Thoracic aorta (tissue), 2 donors: ENCODE measurements at places on chromosomes 5 and 9.

- DNase-seq, result no peak
Observed at GRCh38 chr9:70466976-70467561, 52.6 kb upstream of the KLF9 start.

DNA sequence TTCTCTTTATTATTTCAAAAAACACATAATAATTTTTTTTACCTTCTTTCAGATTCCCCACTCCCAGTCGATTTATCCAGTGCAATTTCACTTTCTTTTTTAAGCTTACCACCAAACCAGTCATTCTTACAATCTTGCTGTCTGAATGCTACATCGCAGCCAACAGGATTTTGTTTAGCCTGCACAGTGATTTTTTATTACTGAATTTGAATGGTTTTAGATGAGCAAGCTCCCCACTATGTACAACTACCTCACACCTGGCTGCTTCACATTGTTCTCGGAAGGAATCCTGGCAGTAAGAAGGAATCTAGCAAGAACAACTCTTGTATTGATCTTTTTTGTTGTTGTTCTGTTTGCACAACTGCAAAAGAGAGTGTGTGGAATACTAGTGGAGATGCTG, 668.1 kb upstream of the WWC1 start:
- DNase-seq, result no peak

GRCh38 chr5:159241946-159242552, 21.0 kb upstream of the UBLCP1 start:
- DNase-seq, result no peak

- no peak for DNase-seq
Observed at GRCh38 chr5:173648308-173648866, 31.9 kb upstream of the BOD1 start.

GRCh38 chr9:69121155-69122081, 52.7 kb upstream of the TJP2 start:
- DNase-seq, result no peak

GRCh38 chr5:72012906-72013305, 94.4 kb upstream of the MAP1B start:
- no peak for DNase-seq

DNA sequence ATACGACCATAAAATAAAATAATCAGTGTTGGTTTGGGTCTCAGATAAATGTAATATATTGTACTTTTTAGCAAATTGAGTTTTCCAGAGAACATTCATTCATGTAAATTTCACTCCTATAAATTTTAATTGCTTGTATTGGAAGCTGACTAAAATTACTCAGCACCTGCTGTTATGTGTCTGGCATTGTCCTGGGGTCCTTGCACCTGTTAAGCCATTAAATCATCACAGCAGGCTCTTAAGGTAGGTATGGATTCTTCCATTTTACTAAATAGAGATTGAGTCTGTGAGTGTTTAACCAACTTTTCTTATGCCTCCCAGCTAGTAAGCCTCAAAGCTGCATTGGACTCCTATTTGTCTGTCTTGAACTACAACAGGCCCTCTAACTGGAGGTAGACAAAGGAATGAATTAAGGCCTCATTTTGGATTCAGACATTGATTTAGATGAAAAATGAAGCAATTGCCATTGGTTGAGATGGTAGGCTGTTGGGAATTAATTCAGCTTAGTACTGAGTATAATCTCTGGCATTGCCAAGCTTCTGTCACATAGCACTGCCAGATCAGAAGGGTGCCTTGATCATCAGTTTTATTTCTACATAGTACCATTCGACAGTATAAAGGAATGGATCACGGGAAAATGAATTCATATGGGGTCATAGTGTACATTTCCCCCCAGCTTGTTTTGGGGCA, 78.9 kb downstream of the PARP8 start:
- no peak for DNase-seq

DNA sequence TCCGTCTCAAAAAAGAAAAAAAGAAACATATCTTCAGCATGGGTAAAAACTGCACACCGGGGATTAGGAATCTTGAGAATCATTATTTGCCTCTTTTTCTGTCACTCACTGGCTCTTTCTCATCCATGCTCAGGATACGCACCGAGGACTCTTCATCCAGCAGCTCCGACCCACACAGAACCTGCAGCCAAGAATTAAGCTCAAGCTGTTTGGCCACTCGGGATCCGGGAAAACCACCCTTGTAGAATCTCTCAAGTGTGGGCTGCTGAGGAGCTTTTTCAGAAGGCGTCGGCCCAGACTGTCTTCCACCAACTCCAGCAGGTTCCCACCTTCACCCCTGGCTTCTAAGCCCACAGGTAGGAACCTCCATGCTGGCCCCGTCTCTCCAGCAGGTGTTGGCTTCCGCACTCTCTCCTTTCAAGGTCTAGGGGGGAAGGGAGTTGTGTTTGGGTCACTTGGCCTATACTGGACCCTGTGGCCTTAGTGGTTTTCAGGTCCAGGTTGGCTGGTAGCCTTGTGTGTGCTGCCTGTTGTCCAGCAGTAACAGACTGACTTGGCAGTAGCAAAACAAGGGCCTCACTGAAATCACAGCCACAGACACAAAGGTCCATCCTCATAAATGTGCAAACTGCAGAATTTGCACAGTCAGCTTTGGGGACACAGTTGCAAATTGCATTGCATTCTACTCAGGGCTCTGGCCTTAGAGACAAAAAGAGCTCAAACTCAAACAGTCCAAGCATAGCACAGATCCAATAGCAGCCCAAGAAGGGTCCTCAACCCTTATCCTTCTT, 44.5 kb upstream of the CTSL start:
- DNase-seq, result no peak

DNA sequence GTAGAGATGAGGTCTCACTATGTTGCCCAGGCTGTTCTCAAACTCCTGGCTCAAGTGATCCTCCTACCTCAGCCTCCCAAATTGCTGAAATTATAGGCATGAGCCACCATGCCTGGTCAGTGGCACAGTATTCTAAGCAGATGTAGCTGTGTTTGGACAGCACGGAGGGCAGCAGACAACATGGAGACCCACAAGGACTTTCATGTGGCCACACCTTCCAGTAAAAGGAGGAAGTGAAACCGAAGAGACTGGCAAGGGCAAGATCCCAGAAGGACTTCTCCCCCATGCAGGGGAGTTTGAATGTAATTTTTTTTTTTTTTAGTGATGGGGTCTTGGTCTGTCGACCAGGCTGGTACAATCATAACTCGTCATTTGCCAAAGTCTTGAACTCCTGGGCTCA, 172.2 kb downstream of the TRPM3 start:
- no peak for DNase-seq

GRCh38 chr9:70121818-70122436, 78.3 kb downstream of the MAMDC2 start:
- DNase-seq, result no peak

- no peak for DNase-seq
Observed at GRCh38 chr5:96483878-96484277, 50.8 kb upstream of the PCSK1 start.

- DNase-seq, result peak; percentile 12
Observed at GRCh38 chr9:13279284-13280141, at the start of gene MPDZ. MPDZ (minus strand) TSS chr9:13279692; CDS start chr9:13250315, 29,377 bp downstream.

DNA sequence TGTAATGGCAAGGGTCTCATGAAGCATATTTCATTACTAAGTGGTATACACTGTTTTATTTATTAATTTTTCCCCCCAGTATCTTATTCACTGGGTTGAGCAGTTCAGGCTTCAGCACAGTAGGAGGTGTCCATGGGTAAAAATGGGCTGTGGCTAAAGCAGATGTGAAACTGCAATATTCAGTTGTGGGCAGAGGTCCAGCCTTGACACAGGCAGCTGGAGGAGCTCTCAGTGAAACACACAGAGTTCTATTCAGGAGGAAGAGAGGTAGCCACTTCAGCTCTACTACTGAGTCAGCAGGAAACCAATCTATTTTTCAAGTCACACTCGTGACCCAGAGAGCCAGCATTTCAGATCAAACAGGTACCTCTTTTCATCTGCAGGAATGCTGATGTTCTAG, 418.3 kb downstream of the CDH10 start:
- no peak for DNase-seq

DNA sequence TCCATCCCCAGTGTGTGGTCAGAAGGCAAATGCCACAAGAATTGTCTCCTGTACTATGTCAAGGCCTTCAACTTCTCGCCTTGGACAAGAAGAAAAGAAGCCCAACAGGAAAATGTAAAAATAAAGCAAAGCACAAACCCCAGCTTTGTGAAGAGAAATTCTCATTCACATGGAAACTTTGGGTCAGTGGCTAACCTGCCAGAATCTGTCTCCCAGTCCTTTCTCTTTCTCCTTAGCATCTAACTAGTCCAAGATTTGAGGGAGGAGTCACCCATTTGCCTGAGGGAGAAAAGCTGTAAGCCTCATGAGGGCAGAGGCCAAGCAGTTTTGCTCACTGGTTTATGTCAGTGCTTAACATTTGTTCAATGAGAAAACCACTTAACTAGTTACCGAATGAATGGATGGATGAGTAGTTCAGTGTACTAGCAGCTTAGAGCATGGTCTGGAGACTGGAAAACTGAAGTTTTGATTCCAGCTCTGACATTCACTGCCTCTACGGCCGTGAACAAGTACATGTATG, 36.0 kb downstream of the ADAM19 start:
- no peak for DNase-seq

DNA sequence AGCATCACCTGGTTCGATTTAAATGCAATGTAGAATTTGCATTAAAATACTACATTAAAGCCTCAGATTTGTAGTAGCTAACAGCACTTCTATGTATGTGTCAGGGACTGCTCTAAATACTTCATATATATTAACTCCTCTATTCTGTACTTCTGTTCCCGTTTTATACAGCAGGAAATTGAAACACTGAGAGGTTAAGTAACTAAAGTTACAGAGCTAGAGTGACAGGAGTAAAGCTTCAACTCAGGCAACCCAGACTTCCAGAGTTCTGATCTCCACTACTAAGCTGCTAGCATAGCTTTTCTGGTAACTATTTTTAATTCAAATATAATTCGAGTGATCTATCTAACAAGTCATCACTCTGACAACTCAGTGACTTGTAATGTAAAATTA, 619 bp upstream of the APC start:
- no peak for DNase-seq

- DNase-seq, result no peak
Observed at GRCh38 chr5:172178301-172178987, 9.6 kb downstream of the STK10 start.

GRCh38 chr5:159448-160172, 31.7 kb upstream of the LRRC14B start:
- DNase-seq, result no peak
